PC-9 (cell line): ENCODE measurements at places on chromosomes 2 and 18. TPM values are rescaled to one million over a fixed set of nuclear protein-coding genes. Genes with fewer than 3 reads are reported as not detected.

- DNase-seq, result no peak
Observed at GRCh38 chr2:160510617-160511016, 17.0 kb upstream of the RBMS1 start.

LOXHD1 gene
- total RNA-seq, result not detected in 2 replicates

LMAN1 gene
- total RNA-seq, result 77.3 and 78.3 TPM in 2 replicates

CCDC85A gene
- total RNA-seq, result 0.10 TPM in 1 of 2 replicates, not detected in the other

DNA sequence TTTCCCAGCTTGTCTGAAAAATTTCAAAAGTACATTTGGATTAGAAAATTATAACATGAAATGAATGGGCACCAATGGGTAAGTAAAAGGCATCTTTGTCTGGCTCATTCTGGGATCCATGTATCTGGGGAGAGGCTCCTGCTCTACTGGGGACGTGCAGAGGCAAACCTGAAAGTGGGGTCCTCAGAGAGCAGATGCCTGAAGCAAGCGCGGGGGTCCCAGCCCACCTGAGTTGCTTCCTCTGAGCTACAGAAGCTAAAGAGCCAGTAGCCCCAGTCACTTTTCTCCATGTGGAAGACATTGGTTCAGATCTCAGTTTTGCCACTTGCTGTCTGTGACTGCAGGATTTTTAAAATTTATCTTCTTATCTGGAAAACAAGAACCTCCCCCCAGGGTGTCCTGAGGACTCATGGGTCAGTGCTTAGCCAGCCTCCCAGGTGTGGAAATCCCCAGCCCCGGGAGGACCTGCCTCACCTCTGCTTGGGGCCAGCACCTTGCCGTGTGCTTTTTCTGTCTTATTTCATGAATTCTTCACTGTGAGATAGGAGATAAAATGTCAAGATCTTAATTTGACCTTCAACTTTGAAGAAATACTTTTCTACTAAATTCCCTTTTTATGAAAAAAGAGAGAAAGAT lies 25.1 kb upstream of the ODC1 start:
- no peak for DNase-seq

ZNF2 gene
- 2.9 and 4.9 TPM in 2 replicates for total RNA-seq

GRCh38 chr2:186380805-186381204 lies 105.3 kb upstream of the ZC3H15 start:
- no peak for DNase-seq

- peak; percentile 61 for DNase-seq
Observed at GRCh38 chr2:206616151-206616550, 26.1 kb upstream of the FAM237A start.

DNA sequence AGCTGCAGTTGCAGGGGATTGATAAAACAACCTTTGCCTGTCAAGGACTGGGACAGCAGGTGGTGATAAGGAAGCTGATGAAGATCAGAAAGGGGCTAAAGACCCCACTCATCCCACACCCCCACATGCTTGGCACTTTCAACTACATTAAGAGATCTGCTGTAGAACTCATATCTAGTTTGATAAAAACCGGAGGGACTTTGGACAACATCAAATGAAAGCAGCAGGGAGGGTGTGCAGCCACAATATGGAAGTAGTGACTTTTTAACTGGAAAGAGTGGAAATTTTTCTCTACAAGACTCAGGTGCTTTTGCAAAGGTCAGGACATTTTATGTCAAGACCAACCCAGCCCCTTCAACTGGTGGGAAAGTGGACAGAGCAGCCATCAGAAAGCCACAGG lies 56.8 kb downstream of the TBC1D8 start:
- no peak for DNase-seq

CELF4 gene
- total RNA-seq, result 1.2 and 1.9 TPM in 2 replicates

GRCh38 chr2:239715202-239715601 lies 309.9 kb downstream of the NDUFA10 start:
- no peak for DNase-seq

DNA sequence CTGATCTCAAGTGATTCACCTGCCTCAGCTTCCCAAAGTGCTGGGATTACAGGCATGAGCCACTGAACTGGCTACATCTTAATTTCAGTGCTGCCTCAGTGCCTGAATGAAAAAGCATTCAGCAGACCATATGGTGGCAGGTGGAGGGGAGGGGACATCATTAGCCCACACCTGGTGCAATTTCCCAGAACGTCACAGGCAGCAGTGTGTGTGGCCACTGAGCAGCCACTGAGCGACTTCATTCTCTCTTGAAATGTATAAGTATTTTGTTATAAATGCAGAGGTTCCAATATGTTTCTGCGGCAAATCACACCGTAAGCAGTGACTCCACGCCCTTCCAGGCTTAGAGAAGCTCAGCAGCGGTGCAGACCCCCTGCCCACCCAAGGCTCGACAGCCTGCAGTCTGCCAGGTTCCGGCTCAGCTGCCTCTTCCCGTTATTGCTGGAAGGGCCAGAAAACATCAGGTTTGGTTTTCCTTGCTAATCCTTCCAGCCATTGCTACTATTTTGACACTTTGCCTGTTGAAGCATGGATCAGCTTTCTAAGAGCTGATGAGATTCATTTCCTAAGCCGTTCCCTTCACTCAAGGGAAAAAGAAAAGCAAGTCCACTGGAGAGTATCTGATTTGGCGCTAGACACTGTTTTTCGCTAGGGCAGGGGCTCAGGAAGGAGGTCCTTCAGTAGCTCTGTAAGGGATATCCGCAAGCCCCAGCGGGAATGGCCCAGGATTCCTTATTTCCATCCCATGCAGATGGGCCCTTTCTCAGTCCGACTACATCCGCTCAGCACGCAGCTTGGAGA lies 250.7 kb downstream of the VAPA start:
- no peak for DNase-seq

DNA sequence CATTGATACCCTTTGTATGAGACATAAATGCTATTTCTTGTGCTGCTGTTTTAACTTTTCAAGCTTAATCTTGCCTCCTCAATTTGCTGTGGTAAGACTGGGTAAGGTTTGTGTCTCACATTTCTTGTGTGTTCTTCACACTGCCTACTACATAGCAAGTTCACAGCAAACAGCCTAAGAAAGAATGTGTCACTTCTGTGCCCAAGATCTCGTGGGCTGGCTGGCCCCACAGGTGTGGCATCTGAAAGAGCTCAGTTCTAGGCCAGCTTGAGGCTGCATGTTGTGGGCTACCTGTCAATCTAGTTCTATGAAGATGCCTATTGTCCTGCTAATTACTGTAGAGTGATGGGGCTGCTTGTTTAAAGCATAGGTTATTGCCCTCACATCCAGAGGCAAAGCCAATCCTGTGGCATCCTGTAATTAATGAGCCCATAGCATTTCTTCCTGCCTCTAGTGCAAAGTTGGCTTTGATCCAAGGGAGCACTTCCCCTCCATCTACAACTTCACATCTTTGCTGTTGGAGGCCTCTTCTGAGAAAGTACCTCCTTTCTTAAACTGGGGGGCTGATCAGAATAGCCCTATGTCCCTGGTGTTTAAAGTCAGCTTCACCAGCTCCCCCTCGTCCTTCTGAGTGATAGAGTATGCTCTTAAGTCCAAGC lies 40.9 kb upstream of the ASPRV1 start:
- no peak for DNase-seq

DNA sequence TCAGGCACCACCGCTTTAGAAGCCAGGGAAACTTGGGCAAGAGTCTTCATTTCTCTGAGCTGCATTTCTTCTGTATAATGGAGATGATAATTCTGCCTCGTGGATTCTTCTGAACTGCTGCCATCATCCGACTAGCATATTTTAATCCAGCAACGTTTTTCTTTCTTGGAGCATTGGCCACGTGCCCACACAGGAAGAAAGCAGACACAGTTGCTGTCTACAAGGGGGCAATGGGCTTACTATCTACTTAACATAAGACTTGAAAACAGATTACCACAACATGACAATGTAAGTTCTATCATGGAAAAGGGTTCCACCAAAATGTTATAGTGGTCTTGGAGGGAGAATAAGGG lies 176.5 kb downstream of the FAM210A start:
- DNase-seq, result no peak

DNA sequence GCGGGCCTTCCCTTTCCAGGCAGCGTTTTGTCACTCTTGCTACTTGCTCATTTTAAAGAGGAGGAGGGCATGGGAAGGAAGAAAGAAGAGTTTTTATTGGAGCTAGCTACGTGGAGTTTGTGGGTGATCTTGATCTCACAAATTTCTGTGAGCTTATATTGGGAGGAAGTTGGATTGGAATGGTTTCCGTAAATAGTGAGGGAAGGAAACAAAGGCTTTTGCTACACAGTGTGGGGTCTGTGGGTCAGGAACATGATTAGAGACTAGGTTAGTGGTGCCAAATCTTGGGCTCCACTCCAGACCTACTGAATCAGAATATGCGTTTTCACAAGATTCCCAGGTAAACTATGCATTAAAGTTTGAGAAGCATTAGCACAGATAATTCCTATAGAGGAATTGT lies 8.1 kb downstream of the RALB start:
- no peak for DNase-seq

GRCh38 chr2:85655961-85656417 lies 12.0 kb downstream of the SFTPB start:
- DNase-seq, result no peak

TUBB8B gene
- total RNA-seq, result not detected in 2 replicates

SPP2 gene
- total RNA-seq, result not detected in 2 replicates

CDH20 gene
- total RNA-seq, result not detected in 2 replicates

GRCh38 chr2:128374001-128374710 lies 55.5 kb upstream of the HS6ST1 start:
- no peak for DNase-seq

DNA sequence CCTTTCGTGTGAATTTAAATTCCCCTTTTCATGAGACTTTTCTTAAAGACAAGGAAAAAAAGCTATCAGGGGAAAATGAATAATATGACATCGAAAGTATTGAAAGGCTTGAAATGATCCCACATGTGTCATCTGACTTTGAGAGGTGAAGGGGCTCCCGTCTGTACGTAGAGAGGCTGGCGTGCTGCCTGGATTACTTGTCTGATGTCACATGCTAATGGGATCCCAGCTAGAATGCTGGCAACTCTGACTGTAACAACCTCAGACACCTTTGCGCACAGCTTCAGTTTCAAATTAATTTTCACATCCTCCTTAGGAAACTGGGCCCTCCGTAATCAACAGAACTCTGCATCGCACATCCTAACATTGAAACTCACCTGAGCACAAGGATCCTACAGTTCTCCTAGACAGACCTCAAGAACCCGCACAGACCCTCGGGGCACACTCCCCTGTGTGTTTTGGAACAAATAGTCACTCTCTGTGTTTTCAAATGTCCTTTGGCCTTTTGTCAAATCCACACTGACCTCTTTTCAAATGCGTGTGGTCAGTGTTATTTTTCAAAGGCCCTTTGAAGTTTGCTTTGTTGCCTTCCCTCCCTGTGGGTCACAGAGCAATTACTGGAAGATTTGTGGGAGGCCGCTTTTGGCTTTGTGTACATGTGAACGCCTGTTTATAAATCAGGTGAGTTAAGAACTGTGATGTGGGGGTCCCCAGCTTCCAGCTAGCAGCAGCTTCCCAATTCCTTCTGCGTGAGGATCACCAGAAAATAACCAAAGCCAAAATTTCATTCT lies 65.9 kb downstream of the IL1R2 start:
- DNase-seq, result no peak

DNA sequence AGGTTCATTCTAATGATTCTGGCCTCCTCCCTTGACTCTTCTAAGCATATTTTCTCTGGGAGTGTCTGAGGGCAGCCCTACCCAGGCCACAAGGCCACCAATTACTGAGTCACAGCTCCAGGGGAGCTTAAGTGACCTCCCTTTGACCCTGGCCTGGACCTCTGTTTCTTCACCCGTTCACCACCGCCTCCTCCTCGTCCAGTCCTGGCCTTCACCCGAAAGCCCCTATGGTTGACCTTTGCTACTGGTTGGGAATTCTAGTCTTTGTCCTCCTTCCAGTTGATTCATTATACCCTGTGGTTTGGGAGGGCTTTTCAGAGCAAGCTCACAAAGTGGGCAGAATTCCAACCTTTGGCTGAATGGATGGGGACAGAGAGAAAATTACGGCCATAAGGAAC lies 72.6 kb downstream of the NRP2 start:
- peak; percentile 83 for DNase-seq

DNA sequence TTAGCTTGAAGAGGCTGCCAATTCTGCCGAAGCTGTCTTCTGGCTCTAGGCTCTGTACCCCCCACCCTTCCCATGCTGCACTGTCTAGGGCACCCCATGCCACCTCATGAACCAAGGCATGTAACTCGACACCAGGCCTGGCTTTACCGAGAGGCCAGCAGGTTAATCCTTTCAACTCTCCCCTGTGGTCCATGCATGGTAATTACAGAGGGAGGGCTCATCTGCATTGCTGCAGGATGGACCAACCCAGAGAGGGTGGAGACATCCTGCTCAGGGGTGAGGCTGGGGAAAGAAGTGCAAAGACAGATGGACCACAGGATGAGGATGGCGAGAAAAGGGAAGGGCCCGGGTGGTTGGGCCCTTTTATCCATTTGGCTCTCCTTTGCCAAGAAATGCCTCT lies 65.8 kb downstream of the KCTD1 start:
- peak; percentile 80 for DNase-seq

SERPINB5 gene
- 25.5 and 26.2 TPM in 2 replicates for total RNA-seq

GCKR gene
- 3.4 and 4.0 TPM in 2 replicates for total RNA-seq

DNA sequence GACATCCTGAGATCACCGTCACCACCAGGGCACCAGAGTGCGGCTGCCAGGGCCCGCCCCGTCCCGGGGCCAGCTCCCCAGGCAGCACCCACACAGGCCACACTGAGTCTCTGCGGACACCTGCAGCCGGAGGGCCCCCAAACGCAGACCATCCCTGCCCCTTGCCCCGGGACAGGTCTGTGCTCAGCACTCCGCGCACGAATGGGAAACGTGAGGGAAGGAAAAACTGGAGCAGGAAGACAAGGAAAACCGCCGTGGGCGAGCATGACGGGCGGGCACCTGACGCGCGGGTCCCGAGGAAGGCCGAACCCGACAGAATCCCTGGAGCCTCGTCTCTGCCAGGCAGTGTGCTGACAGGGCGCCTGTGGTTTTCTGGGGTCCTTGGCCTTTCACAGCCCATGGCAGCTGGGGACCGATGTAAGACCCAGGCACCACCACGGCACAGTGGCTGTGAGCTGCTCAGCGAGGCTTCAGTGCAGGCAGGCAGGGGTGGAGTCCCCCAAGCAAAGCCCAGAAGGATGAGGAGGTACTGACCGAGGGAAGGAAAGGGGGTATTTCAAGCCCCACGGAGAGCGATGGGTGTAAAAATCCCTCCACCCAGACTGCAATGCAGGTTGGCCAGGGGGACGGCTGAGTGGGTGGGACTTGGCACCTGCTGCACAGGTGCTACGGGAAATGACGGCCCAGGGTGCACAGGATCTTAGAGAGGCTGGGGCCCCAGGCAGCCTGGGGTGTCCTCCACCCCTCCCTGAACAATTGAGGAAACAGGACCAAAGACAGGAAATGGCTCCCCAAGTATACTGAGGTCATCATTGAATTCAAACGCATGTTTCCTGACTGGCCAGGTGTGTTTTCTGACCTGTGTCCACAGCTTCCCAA lies 59.0 kb downstream of the PXDN start:
- DNase-seq, result no peak

SLC4A3 gene
- 7.3 and 9.0 TPM in 2 replicates for total RNA-seq

SIX3 gene
- total RNA-seq, result 1.4 TPM in 2 replicates

GRCh38 chr18:77061946-77062517 lies 70.6 kb downstream of the MBP start:
- DNase-seq, result no peak

DNA sequence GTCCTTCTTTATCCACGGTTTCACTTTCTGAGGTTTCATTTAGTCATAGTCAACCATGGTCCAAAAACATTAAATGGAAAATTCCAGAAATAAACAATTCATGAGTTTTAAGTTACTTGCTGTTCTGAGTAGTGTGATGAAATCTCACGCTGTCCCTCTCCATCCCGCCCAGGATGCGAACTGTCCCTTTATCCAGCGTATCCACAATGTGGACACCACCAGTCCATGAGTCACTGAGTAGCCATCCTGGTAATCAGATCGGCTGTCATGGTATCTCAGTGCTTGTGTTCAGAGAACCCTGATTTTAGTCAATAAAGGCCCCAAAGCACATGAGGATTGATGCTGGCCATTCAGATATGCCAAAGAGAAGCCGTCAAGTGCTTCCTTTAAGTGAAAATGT lies 3.7 kb downstream of the SP140L start:
- DNase-seq, result no peak
